ENCODE measurements at places on chromosomes 5 and 9.

DNA sequence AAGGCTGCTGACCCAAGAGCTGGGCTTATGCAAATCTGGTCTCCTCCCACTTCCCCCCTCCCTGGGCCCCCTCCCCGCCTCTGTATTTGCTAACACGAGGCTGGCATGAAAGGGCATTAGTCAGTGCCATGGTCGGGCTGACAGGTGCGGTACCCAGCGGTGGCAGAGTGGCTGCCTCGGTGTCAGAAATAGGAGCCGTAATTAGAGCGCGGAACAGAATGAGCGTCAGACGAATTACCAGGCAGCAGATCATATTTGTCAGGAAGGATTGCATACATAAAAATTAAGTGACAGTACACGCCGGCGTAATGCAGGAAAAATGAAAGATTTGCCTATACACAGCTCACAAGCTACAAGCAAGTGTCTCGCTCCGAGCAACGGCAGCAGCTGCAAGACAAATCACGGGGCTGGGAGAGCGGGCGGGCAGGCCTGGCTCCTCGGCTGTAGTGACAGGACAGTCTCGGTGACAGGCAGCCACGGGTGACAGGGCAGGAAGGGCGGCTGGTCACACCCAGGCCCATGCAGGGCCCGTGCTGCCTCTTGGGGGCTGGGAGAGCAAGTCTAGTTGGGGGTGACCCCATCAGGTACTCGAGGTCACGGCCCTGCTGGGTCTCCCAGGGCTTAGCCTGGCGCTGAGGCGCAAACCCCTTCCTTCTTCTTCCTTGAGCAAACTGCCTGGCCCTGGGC, 72.4 kb downstream of the NEK6 start:
- DNase-seq: no peak

GRCh38 chr9:127395497-127396252, 1.3 kb upstream of the SLC2A8 start:
- no peak for DNase-seq

GRCh38 chr9:135703726-135704125, 1.7 kb downstream of the KCNT1 start:
- no peak for DNase-seq

DNA sequence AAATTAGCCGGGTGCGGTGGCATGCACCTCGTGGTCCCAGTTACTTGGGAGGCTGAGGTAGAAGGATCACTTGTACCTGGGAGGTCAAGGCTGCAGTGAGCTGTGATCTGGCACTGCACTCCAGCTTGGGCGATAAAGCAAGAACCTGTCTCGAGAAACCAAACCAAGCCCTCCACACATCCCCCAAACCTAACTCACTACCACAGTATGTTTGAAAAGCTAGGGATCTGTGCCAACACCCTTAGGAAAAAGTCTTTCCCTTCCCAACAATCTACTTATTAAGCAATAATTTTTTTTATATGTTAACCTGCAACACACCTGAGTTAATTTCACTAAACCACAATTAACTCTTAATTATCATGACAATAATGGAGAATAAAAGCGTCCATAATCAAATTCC, 2.2 kb downstream of the UBTD2 start:
- DNase-seq: no peak

DNA sequence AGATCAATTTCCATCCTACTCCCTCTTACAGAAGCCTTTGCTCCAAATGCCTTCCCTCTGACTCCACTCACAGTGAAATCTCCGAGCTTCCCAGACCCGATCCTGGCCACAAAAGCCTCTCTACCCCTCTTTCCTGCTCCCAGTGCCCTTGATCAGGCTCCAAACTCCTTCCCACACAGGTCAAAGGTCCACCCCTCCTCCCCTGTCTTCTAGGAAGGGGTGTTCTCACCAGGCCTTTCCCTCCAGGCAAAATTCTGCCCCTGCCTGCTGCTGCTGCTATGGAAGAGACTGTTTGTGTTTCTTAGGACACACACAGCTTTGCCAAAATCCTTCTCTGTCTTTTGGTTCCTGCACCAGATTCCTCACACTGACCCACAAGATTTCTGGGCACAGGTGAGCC, 85.8 kb upstream of the ALDH1A1 start:
- no peak for DNase-seq

- no peak for DNase-seq
Observed at GRCh38 chr9:33950371-33950770, 98.3 kb downstream of the UBAP2 start.

- no peak for DNase-seq
Observed at GRCh38 chr5:7405277-7405676, 9.3 kb downstream of the ADCY2 start.

DNA sequence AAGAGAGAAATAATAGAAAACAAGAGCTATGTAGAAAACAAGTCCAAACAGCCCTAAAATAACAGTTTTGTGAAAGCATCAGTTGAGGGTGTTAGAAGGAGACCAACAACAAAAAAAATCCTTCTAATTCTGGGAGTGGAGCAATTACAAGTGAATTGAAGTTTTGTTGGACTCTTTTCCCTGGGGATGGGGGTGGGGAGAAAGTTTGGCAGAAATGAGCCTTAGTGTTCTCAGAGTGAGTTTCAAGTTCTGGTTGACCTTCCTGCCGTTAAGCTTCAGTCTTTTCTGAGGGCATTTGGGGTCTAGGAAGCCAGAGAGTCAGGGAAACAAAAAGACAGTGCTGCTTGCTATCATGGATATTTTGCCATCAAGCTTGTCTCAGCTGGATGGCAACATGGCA, 106.3 kb upstream of the TRIM32 start:
- DNase-seq: no peak

GRCh38 chr9:90044710-90045151, 439.9 kb downstream of the GADD45G start:
- DNase-seq: no peak

GRCh38 chr5:90096415-90097081, 313.0 kb downstream of the CETN3 start:
- no peak for DNase-seq

DNA sequence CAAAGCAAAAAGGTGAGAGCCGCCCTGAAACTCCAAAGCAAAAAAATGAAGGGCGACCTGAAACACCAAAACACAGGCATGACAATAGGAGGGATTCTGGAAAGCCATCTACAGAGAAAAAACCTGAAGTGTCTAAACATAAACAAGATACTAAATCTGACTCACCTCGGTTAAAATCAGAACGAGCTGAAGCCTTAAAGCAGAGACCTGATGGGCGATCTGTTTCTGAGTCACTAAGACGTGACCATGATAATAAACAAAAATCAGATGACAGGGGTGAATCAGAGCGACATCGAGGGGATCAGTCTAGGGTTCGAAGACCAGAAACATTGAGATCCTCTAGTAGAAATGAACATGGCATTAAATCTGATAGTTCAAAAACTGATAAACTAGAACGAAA, 108.8 kb downstream of the NIPBL start:
- no peak for DNase-seq

DNA sequence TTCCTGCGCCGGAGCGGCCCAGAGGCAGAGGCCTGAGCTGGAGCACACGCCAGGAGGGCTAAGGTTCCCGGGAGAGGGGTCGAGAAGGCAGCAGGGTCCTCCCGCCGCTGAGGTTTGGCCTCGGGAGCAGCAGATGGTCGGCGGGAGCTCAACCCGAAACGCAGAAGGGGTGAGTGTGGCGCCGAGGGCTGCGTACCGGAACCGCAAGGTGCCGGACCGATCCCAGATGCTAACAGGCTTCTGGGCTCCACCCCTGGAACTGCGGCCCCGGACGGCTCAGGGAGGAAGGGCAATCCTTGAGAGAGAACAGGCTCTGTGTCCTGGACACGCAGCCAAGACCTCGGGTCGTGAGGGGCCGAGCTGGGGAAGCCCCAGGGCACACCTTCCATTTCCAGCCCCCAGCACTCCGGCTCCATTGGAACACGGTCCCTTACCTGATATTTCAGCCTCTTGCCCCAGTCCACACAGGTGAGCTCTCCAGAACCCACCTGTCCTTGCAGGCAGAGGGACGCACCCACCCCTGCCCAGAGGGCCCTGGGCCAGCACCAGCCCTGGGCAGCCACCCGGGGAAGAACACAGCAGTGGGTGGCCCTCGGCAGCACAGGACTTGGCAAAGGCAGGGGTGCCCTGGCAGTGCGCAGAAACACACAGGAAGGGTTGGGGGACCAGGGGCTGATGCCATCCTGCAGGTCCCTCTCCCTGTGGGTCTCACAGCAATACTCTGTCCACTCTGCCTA, 1.4 kb downstream of the LHX3 start:
- no peak for DNase-seq

GRCh38 chr9:19162956-19163355, 35.7 kb upstream of the PLIN2 start:
- DNase-seq: no peak

- DNase-seq: peak; percentile 37
Observed at GRCh38 chr5:140632366-140633020, 482 bp downstream of the CD14 start.

DNA sequence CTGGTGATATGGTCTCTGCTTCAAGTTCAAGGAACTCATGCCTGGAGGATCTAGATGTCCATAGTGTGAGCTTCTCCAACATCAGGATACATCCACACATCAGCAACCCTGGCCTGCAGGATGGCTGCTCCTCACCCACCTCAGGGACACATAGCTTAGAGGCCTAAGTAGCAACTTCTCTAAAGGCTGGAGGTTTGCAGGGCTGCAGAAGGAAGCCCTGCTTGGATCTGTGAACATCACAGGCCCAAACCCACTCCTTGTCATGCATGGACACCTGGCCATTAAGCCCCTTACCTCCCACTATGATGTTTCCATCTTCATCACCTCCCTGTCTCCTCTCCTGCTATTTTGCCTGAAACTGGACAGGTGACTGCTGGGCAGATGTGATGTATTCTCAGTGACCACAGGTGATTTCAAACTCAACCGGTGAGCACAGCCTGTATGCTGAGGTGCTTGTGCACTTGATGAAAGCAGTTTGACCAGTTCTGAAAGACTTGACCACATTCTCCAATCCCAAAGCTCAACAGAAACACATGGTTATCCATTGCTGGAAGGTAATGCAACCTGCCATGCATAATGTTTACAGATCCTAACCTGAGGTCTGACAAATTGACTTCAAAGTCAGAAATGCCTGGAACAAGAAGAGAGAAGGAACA, 205.2 kb downstream of the FSTL4 start:
- no peak for DNase-seq

DNA sequence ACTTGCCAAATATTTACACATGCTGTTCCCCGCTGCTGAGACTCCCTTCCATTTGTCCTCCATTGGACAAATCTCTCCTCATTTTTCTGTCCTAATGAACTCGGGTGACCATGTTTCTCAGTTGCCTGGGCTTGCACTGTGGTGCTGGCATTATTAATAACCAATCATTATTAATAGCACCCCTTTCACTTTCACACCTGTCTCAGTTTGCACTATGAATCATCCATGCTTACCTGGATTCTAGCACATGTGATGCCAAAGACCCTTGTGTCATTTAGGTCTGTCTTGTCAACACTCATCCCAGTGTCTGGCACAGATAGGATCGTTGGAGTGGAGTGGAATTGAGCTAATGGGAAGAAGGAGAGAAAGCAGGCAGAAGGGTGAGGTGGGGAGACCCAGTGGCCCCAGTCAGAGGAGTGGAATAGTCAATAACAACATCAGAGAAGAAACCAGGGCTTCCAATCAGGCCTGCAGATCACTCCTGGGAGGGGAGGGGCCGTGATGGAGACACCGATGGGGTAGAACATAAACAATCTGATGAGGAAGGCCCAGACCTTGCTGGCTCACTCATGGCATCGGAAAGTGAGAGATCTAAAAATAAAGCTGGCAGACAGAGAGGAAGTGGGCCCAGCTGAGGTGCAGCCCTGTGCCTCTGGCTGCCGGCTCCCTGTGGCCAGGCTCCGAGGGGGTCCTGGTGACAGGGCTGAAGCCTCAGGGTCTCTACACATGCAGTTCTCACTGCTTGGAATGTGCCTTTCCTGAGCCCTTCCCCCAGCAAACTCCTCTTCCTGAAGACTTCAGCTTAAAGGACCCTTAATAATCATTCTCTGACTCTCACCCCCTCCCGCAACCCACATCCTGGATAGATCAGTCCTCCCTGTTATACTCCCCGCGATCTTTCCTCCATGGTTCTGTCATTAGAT, 33.5 kb upstream of the CRB2 start:
- peak; percentile 55 for DNase-seq

- DNase-seq: peak; percentile 37
Observed at GRCh38 chr9:125374443-125375309, 113.0 kb downstream of the GAPVD1 start.

DNA sequence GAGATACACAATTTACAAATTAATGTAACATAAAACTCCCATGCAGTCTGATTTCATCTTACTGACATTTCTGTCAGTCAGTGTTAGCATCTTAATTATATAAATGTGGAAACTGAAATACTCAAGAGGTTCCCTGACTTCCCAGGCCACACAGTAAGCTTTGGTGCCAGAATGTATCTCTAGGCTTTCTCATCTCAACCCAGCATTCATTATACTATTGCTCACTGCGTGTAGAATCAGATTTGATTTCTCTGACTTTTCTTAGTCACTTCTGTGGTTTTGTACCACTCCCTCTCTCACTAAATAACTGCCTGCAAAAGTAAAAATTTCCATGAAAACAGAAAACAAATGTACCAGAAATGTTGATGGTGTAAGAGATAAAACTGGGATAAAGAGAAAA, 31.7 kb upstream of the CDKN2B start:
- no peak for DNase-seq

- no peak for DNase-seq
Observed at GRCh38 chr5:55289808-55290207, 17.7 kb downstream of the DHX29 start.

DNA sequence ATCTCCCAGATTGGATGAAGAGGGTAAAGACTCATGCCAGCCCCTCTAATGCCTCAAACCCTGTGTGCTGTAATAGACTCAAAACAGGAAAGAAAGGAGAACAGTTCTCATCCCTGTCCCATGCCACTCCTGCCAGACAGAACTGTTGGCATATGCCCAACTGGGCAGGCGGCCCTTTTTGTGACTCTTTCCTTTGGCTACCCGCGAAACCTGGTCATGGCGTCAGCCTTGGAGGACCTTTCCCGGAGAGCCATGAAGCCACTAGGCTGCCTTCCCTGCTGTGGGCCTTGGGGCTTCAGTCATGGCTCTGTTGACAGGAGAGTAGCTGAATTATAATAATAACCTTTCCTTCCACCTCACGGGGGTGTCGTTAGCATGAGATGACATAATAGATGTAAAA, 75.9 kb upstream of the SEMA6A start:
- no peak for DNase-seq

GRCh38 chr9:17394881-17395510, 183.9 kb upstream of the SH3GL2 start:
- DNase-seq: no peak

- DNase-seq: no peak
Observed at GRCh38 chr5:151270599-151270998, 17.6 kb downstream of the GM2A start.

DNA sequence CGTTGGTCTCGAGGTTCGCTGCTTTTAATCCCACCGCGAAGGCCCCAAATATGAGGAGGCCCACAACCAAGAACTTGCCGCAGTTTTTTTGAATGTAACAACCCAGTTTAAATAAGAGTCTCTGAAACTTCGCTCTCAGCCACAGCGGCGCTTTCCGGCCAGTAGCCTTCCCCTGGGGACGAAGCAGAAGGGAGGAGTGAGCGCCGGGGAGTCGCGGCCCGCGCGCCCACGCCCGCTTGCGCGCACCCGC, 10.4 kb downstream of the PTCH1 start:
- no peak for DNase-seq

- no peak for DNase-seq
Observed at GRCh38 chr9:811106-811531, 30.4 kb upstream of the DMRT1 start.
